Liver (tissue), 10 donors: ENCODE measurements at places on chromosomes 6 and 20. TPM values are rescaled to one million over a fixed set of nuclear protein-coding genes. Genes with fewer than 3 reads are reported as not detected.
A peak's percentile ranks its signal among the peaks of the same experiment; 100 is the strongest.

Gene UNC5CL
- 41.9 TPM for total RNA-seq

Gene MYMX
- not detected for total RNA-seq

Gene WFDC2
- not detected for total RNA-seq

Gene SEL1L2
- not detected for total RNA-seq

DNA sequence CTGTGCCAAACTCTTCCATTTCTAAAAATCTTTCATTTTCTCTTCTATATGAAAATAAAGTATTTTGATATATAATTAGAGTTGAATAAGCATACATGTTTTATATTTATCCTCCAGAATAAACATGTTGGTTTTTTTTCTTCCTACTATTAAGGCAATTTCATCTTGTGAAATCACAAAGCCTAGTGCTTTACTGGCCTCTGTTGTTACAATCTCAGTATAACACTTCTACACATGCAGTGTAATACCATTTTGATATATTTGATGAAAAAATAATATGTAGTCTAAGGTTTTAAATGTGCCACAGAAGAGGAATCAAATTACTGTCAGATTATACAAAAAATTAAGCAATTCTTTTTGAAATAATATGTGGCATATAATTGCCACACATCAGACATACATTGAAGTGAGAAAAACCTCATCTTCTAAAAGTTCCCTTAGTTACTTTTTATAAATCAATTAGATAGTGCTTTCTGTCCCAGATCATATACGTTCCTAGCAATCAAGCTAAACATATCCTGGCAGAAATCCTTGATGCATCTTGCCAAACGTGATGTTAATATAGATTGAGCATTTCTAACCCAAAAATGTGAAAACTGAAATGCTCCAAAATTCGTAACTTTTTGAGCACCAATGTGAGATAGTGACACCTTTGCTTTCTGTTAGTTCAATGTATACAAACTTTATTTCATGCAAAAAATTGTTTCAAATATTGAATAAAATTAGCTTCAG, 225.1 kb upstream of the MANEA start:
- H3K4me1 ChIP-seq: peaks cover under 1% of the 10 kb centered on the region
- H3K27me3 ChIP-seq: no peaks in the 10 kb centered on the region
- DNase-seq: no peak
- no peak overlapping the region for H3K4me3 ChIP-seq
- no peaks in the 10 kb centered on the region for H3K36me3 ChIP-seq

DNA sequence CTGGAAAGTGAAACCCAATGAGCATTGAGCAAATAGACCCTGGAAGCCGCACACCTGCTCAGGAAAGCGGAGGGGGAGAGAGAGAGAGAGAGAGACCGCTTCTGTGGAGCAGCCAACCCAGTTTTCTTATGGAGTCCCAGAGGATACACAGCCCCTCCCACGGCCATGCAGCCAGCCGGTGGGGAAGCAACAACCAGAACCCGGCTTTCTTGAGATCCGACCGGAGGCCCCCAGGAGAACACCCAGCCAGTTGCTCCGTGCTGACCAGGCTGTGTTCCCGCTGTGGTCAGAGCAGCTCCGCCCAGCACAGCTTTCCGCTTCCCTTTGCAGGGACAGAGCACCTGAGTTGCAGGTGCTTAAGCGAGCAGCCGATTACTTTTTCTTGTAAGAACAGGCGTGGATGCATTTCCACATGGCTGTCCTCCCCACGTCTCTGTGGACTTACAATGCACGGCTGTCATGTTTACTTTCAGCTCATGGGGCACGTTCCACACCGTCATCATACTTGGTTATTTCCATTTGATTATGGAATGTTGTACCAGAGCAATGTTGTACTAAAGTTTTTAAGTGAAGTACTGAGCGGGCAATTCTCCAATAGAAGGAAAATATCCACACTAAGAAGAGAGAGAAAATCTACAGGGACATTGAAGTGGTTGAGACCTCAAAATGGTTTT, 381.9 kb downstream of the THBS2 start:
- H3K4me1 ChIP-seq: no peaks in the 10 kb centered on the region
- peaks cover 2% of the 10 kb centered on the region for H3K27me3 ChIP-seq
- no peaks in the 10 kb centered on the region for H3K36me3 ChIP-seq
- no peak overlapping the region for H3K27ac ChIP-seq

GRCh38 chr6:114290864-114291263, 52.0 kb downstream of the HS3ST5 start:
- no peaks in the 10 kb centered on the region for H3K27me3 ChIP-seq
- no peaks in the 10 kb centered on the region for H3K4me1 ChIP-seq
- H3K27ac ChIP-seq: no peak overlapping the region
- H3K36me3 ChIP-seq: no peaks in the 10 kb centered on the region
- no peak overlapping the region for H3K4me3 ChIP-seq

DNA sequence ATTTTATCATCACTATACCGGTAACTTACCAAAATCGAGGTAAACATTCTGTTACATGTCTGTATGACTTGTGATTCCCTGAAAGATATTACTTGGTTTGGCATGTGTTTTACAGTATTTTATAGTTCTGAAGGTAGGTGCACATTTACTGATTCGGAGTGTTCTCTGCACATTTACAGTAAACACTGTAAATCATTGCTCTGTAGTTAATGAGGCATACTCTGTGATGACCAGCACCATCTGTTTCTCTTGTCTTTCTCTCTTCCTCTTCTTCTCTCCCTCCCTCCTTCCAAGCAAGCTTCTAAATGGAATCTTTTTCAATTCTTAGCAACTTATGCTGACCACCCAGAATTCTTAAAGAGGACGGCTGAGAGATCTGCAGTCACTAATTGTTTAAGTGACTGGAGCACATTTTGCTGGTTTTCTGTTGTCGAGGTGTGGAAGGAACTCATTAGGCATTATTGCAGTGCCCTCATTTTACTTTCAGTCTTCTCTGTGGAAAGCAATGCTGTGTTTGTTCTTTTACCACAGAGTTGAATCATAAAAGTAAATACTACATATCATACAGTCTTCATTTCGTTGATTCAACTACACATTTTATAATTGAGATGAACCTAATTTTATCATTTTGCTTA, 126.5 kb downstream of the UTRN start:
- H3K27ac ChIP-seq: no peak overlapping the region
- H3K4me1 ChIP-seq: no peaks in the 10 kb centered on the region
- no peaks in the 10 kb centered on the region for H3K36me3 ChIP-seq
- H3K4me3 ChIP-seq: no peak overlapping the region

DNA sequence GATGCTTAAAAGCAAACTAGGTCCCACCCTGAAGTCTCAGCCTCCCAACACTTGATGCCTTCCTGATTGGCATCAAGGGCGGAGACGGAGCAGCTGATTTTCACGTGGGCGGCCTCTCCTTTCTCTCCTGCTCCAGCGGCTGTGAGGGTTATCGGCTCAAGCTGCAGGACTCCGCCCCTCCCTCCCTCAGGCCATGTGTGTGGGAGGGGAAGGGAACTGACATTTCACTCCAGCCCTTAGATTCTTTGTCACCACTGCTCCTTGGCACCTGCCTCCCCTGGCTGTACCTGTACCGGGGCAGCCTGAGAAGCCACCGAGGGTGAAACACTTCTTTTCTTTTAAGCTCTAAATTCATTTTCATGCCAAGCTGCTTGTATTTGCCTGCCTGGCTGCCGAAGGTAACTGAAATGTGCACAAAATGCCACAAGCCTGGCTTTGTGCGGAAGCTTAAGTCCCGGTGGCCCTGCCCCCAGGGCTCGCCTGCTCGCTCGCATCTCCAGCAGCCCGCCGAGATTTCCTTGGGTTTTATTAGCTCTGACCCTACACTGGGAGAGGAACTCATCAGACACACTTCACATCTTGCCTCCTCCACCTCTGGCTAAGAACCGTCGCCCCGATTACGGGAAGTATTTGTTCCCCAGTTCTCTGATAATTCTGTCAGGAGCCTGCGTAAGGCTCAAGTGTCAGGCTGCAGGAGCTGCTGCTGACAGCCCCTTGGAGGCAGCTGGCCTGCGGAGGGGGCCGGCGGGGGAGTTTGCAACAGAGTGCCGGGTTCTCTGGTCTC, 9.6 kb upstream of the CPNE5 start:
- DNase-seq: peak; percentile 74
- no peaks in the 10 kb centered on the region for H3K36me3 ChIP-seq
- H3K4me3 ChIP-seq: no peak overlapping the region
